T-helper 17 cell (primary cell): ENCODE measurements at places on chromosomes 5 and 9.

GRCh38 chr9:107932046-107932445 lies 442.5 kb upstream of the KLF4 start:
- no peak for DNase-seq

- no peak for DNase-seq
Observed at GRCh38 chr5:141477044-141477575, 1.3 kb downstream of the PCDHGC3 start.

GRCh38 chr5:77095189-77095588 lies 8.1 kb upstream of the ZBED3 start:
- no peak for DNase-seq

DNA sequence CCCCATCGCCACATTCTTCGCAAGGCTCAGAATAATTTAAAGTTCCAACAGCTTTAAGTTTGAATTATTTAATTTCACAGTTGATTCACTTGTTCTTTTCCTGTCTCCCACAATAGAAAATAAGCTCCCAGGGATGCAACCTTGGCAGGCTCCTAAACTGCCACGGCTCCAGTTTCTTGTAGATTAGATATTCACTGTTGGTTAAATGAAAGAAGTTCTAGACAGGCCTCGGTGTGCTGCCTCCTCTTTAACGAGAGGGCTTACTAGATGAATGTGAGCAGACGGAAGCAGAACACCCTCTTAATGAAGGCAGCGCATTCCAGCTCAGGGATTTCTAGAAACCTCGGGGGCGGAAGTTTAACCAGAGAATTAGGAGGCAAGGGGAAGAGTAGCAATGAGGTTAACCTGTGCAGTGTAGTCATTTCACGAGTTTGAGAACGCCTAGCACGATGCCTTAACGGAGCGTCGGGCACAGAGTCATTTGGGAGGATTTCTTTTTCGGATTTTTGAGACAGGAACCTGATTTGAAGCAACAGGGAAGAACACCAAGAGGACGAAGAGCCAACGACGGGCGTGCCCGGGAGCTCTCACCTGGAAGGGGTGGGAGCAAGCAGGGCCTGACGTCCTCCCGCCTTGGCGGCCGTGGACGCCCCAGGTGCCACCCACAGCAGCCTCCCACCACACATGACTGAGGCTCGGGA lies 637 bp upstream of the SMC5 start:
- no peak for DNase-seq

DNA sequence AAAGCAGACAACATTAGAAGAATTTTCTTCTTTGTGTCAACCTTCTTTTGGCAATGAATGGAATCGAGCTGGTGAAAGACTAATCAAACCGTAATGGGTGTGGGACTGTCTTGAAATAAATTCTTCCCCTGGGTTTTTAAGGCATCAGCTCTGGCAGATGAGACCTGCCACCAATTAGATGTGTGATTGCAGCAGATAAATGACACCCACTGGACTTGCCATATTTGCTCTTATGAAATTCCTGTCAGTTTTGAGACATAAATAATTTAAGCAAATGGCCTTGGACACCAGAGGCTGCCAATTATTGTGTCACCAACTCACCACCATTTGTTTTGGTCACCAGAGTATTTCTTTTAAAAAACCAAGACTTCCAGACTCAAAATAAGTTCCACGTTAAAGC lies 135.9 kb upstream of the RGMB start:
- DNase-seq: no peak

DNA sequence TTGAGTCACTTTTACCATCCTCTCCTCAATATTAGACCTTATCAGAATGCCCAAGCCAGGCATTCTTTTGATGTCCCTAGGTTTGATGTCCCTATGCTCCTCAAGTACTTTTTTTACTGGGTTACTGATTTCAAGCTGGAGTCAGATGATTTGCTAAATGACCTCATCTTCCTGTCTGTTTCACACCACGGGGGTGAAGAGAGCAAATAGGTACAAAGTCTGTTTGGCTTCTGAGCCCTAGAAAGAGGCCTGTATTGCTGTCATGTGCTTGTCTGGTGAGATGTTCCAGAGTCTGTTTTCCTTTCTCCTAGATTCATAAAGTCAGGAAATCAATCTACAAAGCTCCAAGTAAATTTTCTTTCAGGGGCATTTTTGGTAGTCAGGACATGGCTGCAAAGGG lies 12.7 kb upstream of the DAB2 start:
- DNase-seq: no peak

DNA sequence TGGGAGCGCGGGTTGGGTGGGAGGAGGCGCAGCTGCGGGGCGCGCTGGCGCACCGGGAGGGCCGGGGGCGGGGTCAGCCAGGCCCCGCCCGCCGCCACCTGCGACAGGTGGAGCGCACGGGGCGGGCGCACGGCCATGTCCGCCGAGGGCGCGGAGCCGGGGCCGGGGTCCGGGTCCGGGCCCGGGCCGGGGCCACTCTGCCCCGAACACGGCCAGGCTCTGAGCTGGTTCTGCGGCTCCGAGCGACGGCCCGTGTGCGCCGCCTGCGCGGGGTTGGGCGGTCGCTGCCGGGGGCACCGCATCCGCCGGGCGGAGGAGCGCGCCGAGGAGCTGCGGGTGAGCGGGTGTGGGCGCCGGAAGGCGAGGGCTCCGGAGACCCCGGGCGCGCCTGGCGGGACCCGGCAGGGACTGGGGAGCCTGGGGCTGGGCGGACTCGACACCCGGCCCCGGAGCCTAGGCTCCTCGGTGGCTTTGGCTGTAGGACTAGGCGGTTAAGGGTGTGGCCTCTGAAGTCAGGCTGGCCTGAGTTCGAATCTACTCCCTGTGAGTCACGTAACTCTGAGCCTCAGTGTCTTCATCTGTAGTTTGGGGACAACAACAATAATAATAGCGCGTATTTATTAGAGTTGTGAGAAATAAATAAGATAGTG lies at the start of gene BSPRY:
BSPRY (plus strand) TSS at position 97 of the 650 bp plus-strand sequence; CDS start at position 136, 39 bp downstream.
- DNase-seq: peak; percentile 23

DNA sequence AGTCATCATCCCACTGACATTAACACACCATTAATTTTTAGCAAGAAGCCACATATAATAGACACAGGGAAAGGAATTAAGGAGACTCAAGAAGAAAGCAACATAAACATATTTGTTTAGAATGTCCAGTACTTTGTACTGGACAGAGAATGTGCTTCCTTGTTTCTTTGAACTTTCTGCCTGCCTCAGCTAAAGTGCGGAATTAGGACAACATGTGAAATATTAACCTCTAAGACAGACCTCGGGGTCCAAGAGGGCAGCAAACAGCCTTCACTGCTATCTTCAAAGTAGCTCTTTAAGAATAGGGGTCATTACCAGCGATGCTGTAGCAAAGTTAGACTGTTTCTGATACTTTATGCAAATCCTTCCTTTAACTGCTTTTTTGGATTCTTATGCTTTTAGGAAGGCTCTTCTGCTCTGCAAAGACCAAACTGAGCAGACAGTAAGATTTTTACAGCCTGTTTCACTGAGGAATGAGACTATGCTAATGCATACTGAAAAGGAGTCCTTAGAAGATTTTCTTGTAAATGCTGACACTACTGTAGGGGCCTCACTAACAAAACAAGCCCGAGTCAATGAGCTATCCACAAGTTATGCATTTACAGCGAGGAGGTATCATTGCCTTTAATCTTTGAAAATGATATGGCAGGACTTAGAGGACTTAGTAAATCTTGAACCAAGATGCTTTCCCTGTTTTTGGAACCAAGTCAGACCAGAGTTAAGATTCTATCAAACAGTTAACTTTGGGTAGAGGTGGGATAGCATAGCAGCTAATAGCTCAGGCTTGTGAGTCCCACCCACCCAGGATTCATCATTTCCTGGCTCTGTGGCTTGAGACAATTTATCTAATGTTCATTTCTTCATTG lies 23.8 kb downstream of the DAB2 start:
- DNase-seq: no peak

- DNase-seq: no peak
Observed at GRCh38 chr9:135772702-135773493, 70.9 kb downstream of the KCNT1 start.

- no peak for DNase-seq
Observed at GRCh38 chr5:157963761-157964160, 104.8 kb upstream of the CLINT1 start.

DNA sequence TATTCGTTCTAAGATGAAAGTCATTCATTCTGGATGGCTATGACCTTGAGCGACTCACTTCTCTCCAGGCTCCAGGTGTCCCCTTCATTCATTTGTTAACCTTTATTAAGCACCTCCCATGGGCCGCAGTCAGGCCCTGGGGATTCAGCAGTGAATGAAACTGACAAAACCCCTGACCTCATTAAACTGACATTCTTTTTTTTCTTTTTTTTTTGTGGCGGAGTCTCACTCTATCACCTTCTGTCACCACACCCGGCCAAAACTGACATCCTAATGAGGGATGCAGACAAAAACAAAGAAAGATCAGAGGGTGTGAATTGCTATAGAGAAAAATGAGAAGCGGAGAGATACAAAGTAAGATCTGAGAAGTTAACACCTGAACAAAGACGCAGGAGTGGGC lies 16.5 kb upstream of the ODF2 start:
- no peak for DNase-seq

DNA sequence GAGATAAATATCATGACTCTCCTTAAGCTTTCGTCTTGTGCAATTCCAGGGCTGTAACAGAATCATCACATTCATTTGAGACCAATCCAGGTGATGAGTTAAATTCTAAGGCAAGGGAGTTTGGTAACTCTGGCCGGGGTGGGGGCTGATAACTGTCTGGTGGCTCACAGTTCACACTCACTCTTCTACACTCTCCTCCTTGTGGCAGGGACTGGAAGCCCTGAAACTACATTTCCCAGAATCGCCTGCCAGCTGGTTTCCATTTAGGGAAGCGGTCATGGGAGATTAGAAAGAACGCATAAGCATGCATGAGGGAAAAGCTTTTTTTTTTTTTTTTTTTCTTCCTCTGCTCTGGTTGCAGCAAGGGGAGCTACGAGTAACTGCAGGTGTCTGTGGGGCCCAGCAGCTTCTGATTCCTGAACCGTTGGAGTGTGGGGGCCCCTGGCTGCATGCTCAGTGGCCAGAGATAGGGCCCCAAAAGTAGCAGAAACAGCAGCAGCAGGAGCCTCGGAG lies 154.8 kb upstream of the TBC1D2 start:
- no peak for DNase-seq

GRCh38 chr9:77585335-77585786 lies 62.8 kb downstream of the GNA14 start:
- DNase-seq: no peak

- no peak for DNase-seq
Observed at GRCh38 chr5:15365070-15365469, 134.9 kb upstream of the FBXL7 start.

GRCh38 chr9:90033028-90033650 lies 428.3 kb downstream of the GADD45G start:
- DNase-seq: no peak

GRCh38 chr9:127449332-127449966 lies 1.8 kb downstream of the RPL12 start:
- no peak for DNase-seq

DNA sequence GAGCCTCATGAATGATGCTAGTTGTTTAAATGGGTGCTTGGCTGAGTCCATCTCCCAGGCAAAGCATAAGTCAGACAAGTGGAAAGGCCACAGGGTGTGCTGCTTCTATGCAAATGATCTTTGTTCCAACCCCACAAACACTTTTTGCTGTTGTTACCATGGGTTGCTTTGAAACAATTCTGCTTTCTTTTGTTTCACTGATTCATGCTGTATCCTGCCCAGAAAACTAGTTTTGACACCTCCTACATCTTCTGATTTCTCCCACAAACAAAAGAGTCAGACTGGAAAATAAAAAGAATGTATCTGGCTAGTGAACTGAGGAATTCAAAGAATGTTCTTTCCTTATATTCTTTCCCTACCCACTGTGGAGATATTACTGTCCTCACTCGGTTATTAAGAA lies 298.6 kb downstream of the DIRAS2 start:
- DNase-seq: no peak

DNA sequence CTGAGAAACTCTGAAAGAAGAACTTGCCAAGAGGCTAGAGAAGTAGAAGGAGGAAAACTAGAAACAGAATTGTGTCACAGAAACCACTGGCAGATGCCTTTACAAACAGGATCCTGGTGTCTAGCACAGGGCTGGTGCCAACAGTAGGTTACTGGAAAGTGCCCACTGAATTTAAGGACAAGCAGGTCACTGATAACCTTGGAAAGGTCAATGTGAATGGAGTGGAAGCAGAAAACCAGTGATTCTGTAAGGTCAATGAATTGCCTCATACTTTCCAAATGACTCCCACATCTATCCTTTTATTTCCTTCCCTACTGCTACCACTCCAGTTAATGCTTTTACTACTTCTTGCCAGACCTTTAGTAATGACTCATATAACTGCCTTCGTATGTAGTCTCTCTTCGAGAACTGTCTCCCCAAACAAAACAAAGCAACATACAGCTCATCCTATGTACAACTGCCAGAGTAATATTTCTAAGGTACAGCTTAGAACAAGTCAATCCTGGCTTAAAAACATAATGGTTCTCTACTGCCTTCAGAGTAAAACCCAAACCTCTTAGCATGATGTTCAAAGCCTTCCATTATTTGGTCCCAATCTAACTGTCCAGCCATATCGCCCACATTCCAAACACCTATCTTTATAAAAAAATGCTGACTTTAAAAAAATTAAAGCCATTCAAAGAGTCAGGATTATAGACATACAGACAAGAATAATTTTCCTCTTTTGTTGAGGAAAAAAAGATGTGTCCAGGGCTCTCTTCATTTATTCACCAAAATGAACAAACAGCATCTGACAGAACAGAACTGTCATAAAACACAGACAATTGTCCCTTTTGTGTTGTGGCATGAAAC lies 52.5 kb downstream of the NR3C1 start:
- DNase-seq: no peak

- DNase-seq: no peak
Observed at GRCh38 chr5:58497921-58498320, 6.7 kb downstream of the GAPT start.

- no peak for DNase-seq
Observed at GRCh38 chr9:13675638-13676000, 396.1 kb upstream of the MPDZ start.
